ENCODE measurements at places on chromosomes 4 and X. TPM values are rescaled to one million over a fixed set of nuclear protein-coding genes. Genes with fewer than 3 reads are reported as not detected.

DNA sequence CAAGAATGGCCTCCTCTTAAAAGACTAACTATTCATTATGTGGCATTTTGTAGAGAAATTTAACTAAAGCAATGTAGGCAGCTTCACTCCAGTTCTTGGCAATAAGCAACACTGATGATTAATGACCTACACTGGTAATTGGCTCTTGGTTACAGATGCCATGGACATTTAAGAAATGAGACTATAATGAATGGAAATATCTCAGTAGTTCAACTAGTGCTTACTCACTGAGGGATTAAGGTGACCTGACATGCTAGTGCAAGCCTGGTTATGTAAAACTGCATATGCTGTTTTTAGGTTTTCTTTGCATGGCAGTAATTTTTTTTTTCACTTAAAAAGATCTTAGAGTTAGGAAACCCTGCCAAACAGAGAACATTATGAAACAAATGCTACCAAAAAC, 152.7 kb upstream of the AADAT start:
- no peak for DNase-seq

The SLC6A8 gene
- 178 TPM for total RNA-seq

The ARHGAP6 gene
- total RNA-seq = 3.8 TPM

The DMD gene
- 116 TPM for total RNA-seq

The FGD1 gene
- total RNA-seq = 6.4 TPM

DNA sequence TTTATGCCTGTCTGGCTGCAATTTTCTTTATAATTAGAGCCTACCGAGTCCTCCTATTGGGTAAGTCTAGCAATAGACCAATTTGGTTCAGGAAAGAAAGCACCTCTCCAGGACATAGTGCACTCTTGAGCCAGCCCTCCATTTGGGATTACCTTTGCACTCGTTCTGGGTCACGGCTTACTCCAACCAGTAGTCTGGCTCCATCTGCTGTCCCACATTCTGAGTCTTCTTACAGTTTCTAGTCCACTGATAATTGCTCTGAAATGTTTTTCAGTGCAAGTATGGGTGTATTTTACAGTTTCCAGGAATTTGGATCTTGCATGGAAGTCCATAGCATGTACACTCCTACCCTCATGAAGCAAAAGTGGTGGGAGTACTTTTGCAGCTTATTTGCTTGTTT, 34.8 kb upstream of the USP51 start:
- DNase-seq = no peak

The SNCA gene
- 3.7 TPM for total RNA-seq

The MAGEC1 gene
- not detected for total RNA-seq

DNA sequence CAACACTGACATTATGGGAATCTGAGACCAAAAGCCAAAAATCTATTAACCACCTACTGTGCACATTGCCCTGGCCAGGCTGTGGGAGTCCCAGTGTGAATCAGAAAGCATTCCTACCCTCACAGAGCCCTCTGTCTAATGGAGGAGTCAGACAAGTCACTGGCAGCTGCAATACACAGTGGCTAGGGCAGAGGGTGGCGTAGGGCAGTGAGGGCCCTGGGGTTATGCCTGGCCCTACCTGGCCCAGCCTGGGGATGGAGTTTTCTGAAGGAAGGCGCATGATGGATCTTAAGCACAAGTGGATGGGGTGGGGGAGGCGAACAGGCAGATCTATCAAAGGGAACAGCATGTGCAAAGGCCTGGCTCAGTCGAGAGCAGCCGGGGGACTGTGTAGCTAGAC, 10.8 kb downstream of the JAKMIP1 start:
- DNase-seq = no peak

DNA sequence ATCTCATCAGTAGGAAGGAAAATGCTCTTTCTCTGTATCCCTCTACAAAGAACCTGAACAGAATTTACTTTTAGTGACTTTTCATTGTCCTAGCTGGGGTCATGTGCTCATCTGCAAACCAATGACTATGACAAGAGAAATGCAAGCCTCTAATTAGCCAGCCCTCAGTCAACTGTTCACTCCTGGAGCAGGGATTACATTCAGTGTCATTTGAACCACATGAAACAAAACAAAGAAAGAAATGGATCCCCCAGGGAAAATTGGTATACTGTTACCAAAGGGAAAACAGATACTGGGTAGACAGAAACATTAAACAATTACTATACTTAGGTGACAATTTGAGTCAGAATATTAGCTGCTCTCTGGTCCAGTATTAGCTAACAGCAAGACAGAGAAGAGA, 173.6 kb downstream of the RCHY1 start:
- no peak for DNase-seq

The DCAF12L1 gene
- total RNA-seq = not detected

DNA sequence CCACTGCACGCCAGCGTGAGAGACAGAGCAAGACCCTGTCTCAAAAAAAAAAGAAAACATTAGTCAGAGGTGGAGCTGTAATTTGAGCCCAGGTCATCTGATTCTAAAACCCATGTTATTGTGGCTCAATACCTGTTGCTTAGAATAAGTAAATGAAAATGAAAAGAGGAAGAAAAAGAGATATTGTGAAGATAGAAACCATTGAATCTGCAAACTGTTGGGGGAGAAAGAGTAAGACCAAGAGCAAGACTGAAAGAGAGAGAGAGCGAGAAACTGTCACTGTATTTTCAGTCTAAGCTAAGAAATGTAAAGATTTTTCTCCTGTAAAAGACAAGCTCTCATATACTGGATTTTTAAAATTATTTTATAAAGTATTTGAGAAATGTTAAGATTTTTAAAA, 9.7 kb upstream of the IGSF1 start:
- DNase-seq = no peak

DNA sequence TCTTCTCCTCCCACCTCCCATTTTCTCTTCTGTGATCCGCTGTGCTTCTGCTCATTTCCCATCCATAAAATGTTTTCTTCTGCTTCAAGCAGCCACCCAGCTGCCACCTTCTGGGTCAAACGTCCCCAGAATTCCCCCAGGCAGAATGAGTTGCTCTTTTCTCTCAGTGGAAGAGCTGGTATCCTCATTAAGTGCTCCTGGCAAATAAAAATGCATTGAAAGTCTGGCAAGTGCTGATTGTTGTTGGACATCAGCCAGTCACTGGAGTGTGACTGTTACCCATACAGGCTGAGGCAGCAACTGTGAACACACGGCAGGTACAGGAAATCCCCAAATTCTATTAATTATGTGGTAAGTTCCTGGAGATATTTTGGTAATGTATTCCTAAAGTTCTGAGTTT, 52.6 kb downstream of the LIMCH1 start:
- no peak for DNase-seq

DNA sequence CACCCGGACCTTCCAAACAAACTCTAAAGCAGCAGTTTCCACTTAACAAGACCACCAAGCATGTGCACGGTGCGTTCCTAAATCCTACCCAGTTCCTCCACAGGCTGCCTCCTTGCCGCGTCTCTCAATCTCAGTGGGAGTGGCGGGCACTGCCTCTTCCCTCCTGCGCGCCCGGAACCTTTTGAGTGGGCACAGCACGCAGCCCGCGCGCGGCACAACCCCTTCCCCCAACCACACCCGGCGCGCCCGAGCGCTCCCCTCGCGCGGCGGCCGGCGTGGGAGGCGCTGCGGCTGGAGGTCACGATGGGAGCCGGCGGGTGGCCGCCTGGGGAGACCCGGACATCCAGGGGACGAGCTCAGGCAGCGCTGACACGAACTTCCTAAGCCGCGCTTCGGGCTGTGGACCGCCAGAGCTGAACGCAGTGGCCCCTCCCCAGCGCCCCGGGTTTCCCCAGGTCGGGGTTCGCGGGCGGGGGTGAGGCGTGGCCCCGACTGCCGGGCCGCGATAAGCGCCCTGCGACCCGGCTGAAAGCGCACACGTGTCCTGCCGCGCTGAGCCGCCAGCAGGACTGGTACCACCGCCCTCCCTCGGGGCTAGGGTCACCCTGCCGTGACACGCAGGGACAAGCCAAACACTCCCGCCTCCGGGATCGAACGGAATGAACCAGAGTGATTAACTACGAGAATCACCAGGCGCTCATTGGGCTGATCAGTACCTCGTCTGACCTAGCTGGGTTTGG, at the start of gene ABCG2:
Gene ABCG2 (minus strand): TSS at position 151 of the 740 bp plus-strand sequence. CDS start 18,644 bp downstream, outside the sequence.
- peak; percentile 69 for DNase-seq

DNA sequence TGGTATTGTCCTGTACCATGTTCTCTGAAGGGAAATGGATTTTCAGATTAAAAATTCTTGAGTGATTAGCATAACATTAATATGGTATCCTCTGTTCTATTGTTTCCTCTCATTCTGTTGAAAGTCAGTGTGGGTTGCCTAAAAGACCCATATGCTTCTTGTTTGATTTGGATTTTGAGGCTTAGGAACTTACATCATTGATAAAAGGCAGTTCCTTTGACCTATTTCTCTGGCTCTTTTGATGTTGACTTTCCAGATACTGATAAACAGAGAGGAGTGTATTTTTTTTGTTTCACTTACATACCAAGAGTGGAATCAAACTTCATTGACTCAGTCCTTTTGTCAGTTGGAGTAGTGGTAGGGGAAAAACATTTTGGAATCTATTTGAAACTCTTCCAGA, 32.8 kb downstream of the TMEM144 start:
- no peak for DNase-seq

The S100G gene
- total RNA-seq = not detected

DNA sequence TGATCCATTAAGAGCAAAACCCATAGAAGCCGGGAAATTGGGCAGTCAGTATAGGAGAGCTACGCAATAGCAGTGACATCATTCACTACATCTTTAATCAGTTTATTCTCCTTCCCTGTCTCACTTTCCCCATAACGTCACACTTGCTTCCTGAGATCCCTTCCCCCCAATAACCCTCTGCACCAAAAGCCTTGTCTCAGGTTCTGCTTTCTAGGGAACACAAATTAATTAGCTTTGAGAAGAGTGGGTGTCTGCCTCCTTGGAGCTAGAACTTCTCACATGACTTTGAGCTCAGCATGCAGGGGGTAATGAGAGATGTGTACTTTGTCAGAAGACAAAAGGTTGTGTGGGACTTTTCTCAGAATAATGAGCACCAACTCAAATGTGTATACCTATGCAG, 128.3 kb upstream of the MAOA start:
- no peak for DNase-seq

The PRDM8 gene
- 1.2 TPM for total RNA-seq

- DNase-seq = no peak
These were observed 24.7 kb downstream of the ENPP6 start for GRCh38 chr4:184192933-184193332.

DNA sequence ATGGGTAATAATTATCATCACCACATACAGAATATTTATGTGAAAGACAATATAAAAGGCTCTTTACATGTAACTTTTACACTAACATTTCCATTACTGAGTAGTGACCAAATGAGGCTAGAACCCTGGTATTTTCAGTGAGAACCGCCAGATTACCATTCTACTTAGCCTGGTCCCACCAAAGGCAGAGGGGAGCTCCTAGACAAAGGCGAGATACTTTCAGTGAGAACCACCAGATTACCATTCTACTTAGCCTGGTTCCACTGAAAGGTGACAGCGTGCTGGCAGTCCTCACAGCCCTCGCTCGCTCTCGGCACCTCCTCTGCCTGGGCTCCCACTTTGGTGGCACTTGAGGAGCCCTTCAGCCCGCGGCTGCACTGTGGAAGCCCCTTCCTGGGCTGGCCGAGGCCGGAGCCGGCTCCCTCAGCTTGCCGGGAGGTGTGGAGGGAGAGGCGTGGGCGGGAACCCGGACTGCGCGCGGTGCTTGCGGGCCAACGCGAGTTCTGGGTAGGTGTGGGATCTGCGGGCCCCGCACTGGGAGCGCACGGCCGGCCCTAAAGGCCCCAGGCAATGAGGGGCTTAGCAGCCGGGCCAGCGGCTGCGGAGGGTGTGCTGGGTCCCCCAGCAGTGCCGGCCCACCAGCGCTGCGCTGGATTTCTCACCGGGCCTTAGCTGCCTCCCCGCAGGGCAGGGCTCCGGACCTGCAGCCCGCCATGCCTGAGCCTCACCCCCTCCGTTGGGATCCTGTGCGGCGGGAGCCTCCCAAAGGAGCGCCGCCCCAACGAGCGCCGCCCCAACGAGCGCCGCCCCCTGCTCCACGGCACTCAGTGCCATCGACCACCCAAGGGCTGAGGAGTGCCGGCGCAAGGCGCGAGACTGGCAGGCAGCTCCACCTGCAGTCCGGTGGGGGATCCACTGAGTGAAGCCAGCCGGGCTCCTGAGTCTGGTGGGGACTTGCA, 1276.1 kb downstream of the PCDH7 start:
- no peak for DNase-seq

The GLOD5 gene
- total RNA-seq = not detected

DNA sequence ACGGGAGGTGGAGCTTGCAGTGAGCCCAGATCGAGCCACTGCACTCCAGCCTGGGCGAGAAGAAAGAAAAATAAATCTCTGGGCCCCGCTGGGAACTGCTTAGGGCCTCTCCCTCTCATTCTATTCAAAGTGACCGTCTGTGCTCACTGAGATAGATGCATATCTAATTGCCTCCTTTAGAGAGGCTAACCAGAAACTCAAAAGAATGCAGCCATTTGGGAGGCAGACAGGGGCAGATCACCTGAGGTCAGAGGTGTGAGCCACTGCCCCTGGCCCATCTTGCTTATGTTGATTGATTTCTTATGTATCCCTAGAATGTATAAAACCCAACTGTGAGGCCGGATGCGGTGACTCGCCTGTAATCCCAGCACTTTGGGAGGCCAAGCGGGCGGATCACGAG, 6.2 kb upstream of the CSF2RA start:
- peak; percentile 13 for DNase-seq

GRCh38 chr4:66023061-66023460, 352.8 kb upstream of the EPHA5 start:
- no peak for DNase-seq

DNA sequence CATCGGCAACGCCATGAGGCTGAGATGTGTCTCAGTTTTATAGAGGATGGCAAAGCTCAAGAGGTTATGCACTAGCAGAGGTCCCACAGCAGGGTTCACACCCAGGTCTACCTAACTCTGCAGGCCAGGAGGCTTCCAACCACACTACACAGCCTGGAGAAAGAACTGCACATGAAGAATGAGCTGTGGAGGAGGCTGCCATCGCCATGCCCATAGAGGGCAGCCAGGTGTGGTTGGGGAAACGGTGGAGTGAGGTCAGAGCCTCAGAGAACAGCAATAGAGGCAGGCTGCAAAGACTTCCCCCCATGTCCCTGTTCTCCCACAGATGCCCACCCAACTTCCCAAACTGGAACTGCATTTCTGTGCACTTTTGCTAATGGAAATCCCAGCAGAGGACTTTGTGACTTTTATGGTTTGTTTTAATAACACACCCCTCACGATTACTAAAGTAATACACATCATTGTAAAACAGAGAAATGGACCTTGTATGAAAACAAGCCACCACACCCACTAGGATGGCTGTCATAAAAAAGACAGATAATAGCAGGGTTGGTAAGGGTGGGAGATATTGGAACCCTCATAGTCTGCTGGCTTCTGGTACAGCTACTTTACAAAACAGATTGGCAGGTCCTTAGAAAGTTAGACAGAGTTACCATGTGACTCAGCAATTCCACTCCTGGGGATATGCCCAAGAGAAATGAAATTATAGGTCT, 58.9 kb upstream of the PROM1 start:
- DNase-seq = no peak

- no peak for DNase-seq
These were observed 303.9 kb upstream of the GATB start for GRCh38 chr4:152064753-152065152.

GRCh38 chr4:74005528-74005927, 7.1 kb upstream of the CXCL5 start:
- no peak for DNase-seq

- DNase-seq = no peak
These were observed 85.2 kb downstream of the PTTG2 start for GRCh38 chr4:38045289-38045988.

The ARSJ gene
- total RNA-seq = 0.54 TPM

The GYG2 gene
- 1.5 TPM for total RNA-seq

- DNase-seq = no peak
These were observed 489.3 kb downstream of the INPP4B start for GRCh38 chr4:142356801-142357200.

Data from Right ventricle myocardium inferior (tissue), 1 donor.